ENCODE measurements at places on chromosomes 1 and 21.

GRCh38 chr1:71792264-71792663 lies 490.1 kb downstream of the NEGR1 start:
- no peak for DNase-seq

- no peak for DNase-seq
Measured at GRCh38 chr1:117643601-117644000, 37.8 kb downstream of the TENT5C start.

- no peak for DNase-seq
Measured at GRCh38 chr1:171267391-171267790, 19.1 kb downstream of the FMO1 start.

DNA sequence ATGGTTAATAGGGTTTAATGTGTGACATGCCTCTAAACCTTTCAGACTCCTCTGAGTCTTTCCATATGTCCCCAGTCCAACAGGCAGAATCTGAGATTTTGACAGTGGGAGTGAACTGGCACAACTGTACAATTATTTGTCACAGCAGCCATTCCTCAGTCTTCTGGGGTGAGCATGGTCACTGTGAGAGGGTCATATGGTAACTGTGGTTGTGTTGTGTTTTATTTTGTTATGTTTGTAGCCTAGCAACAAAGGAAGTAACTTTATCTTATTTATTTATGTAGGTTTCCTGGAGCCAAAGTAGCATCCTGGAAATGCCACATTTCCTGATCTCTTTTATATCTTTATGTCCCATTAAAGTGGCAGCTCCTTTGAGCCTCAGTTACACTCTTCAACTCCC lies 1067.9 kb downstream of the TTLL7 start:
- no peak for DNase-seq

DNA sequence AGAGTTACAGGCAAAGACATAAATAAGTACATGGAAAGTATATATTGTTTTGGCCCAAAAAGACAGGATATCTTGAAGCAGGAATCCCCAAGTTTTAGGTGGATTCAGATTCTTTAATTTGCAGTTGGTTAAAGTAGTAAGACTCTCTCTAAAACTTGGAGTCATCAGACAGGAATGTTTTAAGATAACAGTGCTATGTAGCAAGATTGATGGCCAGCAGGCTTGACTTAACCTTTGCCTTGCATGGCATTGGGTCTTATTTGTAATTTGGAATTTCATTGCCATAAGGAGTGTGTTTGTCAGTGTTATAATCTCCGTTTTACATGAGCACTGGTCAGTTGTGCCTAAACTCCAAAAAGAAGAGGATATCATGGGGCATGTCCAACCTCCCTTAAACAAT lies 727.6 kb upstream of the CHRM3 start:
- no peak for DNase-seq
